ENCODE measurements at places on chromosomes 1 and 21. TPM values are rescaled to one million over a fixed set of nuclear protein-coding genes. Genes with fewer than 3 reads are reported as not detected.

Gene LDLRAD1
- total RNA-seq = not detected

Gene NBPF6
- total RNA-seq = not detected

Gene IL19
- not detected for total RNA-seq

Gene ATP6V1G3
- total RNA-seq = 0.35 TPM

Gene STUM
- total RNA-seq = not detected

Gene REN
- not detected for total RNA-seq

Gene SPATA45
- total RNA-seq = not detected

Gene GIPC2
- total RNA-seq = 0.34 TPM

Gene OBSCN
- total RNA-seq = 33.5 TPM

Gene NEK2
- 29.8 TPM for total RNA-seq

Gene LCE3E
- total RNA-seq = not detected

Gene LEMD1
- 0.38 TPM for total RNA-seq

Gene ERO1B
- 4.1 TPM for total RNA-seq

Gene ABCG1
- 14.0 TPM for total RNA-seq

Gene HSD3B1
- not detected for total RNA-seq

Gene FAM89A
- 5.1 TPM for total RNA-seq

Gene FOXD3
- total RNA-seq = not detected

Gene GJA8
- total RNA-seq = not detected

Gene IL12RB2
- 32.9 TPM for total RNA-seq

Gene LCE3D
- not detected for total RNA-seq

Gene CLCA4
- total RNA-seq = not detected

Gene SHISAL2A
- total RNA-seq = 27.3 TPM

Gene GBP4
- total RNA-seq = 80.9 TPM

Gene RNU1-3
- 2,872 TPM for total RNA-seq

Gene TCHHL1
- total RNA-seq = not detected

Gene NMNAT2
- total RNA-seq = 0.14 TPM

Gene PINK1
- 6.9 TPM for total RNA-seq

Gene AGRN
- total RNA-seq = 7.2 TPM

Gene CFAP410
- 18.8 TPM for total RNA-seq

Gene THEMIS2
- 56.8 TPM for total RNA-seq

Gene NCMAP
- total RNA-seq = not detected

Gene RRP15
- total RNA-seq = 14.2 TPM

Gene C1orf210
- total RNA-seq = not detected

Gene LCE1E
- total RNA-seq = not detected

Gene IQCC
- 3.6 TPM for total RNA-seq

Gene SLAMF8
- 0.48 TPM for total RNA-seq

Gene ADORA1
- not detected for total RNA-seq

Gene NECAP2
- total RNA-seq = 144 TPM

Gene PGLYRP3
- not detected for total RNA-seq

Gene ALDH4A1
- 4.5 TPM for total RNA-seq

Gene SH3BGRL3
- total RNA-seq = 496 TPM

Gene KCNK2
- total RNA-seq = not detected

Data from activated naive CD4-positive, alpha-beta T cell treated with anti-CD3 and anti-CD28 coated beads, Interleukin-2, amount 10 ng/mL, durations not matched to agents 5 hours and 36 hours (primary cell).